Cortex of kidney (tissue), 1 donor: ENCODE measurements at places on chromosomes 16 and 17.

GRCh38 chr16:68000450-68000849, 1.2 kb upstream of the DPEP2 start:
- no peak for DNase-seq

DNA sequence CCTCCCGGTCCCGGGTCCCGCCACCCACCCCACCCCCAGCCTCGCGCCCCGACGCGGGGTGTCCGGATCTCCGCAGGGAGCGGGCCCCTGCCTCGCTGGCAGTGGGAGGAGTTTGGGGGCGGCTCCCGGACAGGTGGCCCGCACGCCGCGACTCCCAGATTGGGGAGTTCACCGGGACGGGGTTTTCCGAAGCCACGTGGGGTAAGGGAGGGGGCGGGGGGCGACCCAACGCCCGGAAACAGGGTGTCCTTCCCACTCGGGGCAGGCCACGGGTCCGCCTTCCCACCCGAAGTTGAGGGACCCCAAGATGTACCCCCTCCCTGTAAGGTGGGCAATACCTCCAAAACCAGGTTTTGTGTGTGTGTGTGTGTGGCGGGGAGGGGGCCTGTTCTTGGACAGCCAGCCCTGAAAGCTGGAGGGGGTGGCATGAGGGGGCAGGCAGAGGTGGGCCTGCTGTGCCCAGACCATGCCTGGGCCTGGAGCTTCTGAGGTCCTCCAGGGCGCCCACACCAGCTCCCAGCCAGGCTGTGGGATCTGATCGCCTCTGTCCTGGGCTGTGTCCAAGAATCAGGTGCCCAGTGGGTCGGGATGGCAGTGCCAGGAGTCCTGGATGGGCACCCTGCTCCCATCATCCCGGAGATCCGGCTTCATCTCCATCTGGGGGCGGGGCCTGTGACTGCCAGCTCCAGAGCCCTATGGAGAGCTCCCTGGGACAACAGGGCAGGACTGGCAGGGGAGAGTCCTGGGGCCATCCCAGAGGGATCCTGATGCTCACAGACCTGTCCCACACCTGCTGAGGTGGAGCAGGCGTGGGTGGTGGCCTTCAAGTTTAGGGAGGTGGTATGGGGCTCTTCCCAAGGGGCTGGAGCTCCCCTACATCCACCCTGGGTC, 767 bp downstream of the SYNGR2 start:
- DNase-seq = no peak

- DNase-seq = no peak
These were observed 89.1 kb upstream of the TBX2 start for GRCh38 chr17:61310590-61310989.

DNA sequence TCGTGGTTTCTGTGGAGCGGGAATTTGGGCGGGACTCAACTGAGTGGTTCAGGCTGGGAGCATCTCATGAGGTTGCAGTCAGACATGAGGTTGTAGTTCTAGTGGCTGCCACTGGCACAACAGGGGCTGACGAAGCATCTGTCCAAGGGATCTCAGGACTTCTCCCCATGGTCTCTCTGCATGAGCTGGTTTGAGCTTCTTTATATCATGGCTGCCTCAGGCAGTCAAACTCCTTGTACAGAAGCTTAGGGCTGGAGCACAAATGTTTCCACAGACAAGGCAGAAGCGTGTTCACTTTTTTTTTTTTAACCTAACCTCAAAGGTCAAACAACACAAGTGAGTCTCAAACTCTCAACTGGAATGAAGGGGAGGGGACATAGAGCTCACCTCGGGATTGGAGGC, 243.3 kb downstream of the MSI2 start:
- DNase-seq = no peak

- DNase-seq = no peak
These were observed 157.4 kb upstream of the CHMP6 start for GRCh38 chr17:80833952-80834892.

DNA sequence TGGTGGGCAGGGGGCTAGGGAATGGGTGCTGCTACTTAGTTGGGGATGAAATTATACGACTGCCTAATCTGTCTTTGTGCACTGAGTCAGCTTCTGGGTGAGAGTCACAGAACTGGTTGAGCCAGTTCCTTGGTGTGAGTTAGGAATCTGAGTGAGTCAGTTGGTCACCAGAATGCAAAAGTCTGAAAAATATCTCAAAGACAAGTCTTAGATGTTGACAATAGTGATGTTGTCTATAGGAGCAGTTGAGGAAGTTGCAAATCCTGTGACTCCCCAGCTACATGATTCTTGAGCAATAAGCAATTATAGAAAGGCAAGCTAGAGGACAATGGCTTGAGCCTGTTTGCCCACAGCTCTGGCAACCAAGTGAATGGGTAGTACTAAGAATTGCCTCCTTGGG, 399.2 kb downstream of the CNTNAP4 start:
- no peak for DNase-seq

DNA sequence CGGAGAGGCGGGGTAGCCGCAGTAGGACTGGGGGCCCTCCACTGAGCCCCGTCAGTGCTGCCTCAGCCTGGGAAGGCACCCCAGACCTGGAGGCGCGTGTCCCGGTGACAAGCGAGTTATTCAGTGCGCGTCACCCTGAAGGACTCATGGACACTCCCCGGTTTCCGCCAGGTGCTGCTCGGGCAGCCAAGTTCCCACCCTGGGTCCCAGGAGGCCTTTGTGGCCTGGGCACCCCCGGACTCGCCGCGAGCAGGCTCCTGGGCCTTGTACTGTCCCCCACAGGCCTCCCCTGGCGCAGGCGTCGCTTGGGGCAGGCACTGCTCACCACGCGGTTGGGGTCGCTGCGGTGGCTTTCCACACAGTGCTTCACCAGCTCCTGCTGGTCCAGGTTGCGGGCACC, 7.6 kb downstream of the RNF166 start:
- no peak for DNase-seq

DNA sequence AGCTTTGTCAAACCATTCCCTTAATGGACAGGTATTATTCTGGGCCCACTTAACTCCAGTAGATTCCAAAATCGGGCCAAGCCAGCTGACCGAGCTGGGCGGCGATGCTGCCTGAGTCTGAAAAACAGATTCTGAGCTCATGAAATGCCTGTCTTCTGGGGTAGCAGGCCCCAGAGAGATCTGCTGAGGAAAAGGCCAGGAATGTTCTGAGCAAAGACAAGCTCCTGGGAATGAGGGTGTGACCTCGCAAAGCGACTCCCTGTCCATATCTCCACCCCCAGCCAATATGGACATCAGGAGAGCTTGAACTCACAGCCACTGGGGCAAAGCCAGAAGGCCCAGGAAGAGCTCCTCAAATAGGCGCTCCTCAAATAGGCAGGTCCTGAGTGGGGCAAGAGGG, 23.7 kb downstream of the ZNF423 start:
- DNase-seq = no peak

DNA sequence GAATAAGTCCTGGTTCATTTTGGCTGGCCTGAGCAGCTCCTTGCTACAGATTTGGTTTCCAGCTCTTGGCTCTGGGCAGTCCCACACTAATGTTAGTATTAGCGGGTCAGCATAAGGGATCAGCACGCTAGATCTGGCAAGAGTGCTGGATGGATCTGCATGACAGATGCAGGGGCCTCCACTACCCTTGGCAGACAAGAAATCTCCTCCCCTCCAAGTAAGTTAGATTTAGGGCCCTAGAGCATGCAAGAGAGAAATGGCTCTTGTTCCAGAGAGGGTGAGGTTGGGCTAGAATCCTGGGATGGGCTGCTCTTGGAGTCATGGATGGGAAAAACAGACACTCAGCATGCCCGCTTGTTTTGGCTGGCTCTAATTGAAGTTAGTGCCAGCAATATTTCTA, 414.3 kb downstream of the RBFOX1 start:
- no peak for DNase-seq

- no peak for DNase-seq
These were observed 245.5 kb downstream of the STX8 start for GRCh38 chr17:9330141-9330540.

- DNase-seq = no peak
These were observed 3.9 kb downstream of the RSAD1 start for GRCh38 chr17:50482516-50482915.

GRCh38 chr16:74770831-74771526, 3.6 kb downstream of the FA2H start:
- no peak for DNase-seq

DNA sequence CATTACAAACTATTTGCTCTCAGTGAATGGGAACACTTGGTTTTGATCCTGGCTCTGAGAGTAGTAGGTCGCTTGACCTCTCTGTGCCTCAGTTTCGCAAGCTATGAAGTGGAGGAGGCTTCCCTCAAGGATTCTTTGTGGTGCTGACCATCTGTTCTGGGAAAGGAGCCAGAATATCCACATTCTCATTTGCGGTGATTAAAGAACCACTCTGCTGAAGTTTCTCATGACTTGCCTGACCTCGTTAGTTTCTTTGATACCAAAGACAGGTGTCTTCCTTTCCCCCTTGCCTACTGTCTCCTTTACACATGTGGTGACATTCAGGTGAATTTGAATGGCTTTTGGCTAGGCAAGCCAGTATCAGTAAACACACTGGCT, 116.0 kb downstream of the SNX29 start:
- DNase-seq = no peak

DNA sequence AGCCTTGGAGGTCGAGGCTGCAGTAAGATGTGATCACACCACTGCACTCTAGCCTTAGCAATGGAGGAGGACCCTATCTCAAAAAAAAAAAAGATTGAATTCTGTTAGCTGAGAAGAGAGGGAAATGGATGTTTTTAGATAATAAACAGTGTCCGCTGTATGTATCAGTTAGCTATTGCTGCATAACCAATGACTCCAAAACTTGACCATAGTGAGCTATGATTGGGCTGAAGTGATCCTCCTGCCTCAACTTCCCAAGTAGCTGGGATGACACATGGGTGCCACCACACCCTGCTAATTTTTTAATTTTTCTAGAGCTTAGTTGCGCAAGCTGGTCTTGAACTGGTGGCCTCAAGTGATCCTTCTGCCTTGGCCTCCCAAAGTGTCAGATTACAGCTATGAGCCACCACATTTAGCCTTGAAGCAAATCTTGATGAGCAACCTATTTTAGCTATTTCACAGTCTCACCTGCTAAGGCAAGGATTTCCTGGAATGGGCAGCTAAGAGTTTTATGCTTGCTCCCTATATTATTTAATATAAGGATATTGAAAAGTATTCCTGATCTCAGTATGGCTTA, 68.3 kb upstream of the ATF7IP2 start:
- DNase-seq = no peak

- no peak for DNase-seq
These were observed 16.8 kb downstream of the ABCA3 start for GRCh38 chr16:2323701-2324100.

DNA sequence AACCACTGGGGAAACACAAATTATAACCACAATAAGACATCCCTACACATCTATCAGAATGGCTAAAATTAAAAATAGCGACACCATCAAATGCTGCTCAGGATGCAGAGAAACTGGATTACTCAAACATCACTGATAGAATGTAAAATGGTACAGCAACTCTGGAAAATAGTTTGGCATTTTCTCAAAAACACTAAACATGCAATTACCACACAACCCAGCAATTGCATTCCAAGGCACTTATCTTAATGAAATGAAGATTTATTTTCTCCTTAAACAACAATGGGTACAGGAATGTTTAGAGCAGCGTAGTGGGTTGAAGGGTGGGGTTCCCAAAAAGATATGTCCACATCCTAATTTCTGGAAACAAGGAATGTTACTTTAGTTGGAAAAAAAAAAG, 309.0 kb upstream of the PMFBP1 start:
- no peak for DNase-seq

- DNase-seq = no peak
These were observed 170.5 kb upstream of the CACNG3 start for GRCh38 chr16:24085666-24086065.

DNA sequence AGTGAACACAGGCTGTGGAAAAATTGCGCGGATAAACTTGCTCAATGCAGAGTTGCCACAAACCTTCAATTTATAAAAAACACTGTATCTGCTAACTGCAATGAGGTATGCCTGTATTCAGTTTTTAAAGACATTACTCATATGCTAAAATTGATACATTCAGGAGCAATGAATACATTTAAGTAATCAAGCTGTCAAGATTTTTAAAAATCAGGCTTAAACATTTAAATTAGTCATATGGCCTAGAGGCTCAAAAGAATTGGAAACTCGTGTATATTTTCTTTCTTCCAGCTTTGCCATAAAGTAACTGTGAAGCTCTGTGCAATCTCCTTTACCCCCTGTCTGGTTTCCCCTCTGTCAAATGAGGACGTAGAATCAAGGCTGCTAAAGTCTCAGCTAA, 4.1 kb downstream of the SYNRG start:
- DNase-seq = no peak

GRCh38 chr16:27364493-27365141, 37.4 kb upstream of the IL21R start:
- DNase-seq = no peak

GRCh38 chr17:37399265-37399803, 7.3 kb downstream of the ACACA start:
- no peak for DNase-seq

- no peak for DNase-seq
These were observed 119.7 kb upstream of the MYOCD start for GRCh38 chr17:12545877-12546513.
